Naive thymus-derived CD8-positive, alpha-beta T cell (primary cell): ENCODE measurements at places on chromosomes 2 and 18.
A peak's percentile ranks its signal among the peaks of the same experiment; 100 is the strongest.

- DNase-seq: peak; percentile 43
Observed at GRCh38 chr2:231900486-231900942, 25.7 kb downstream of the NPPC start.

- DNase-seq: no peak
Observed at GRCh38 chr2:173747035-173747434, 218.1 kb downstream of the SP3 start.

GRCh38 chr2:17821535-17822444, 5.5 kb downstream of the MSGN1 start:
- DNase-seq: no peak

GRCh38 chr2:142675398-142675797, 202.1 kb upstream of the KYNU start:
- no peak for DNase-seq

DNA sequence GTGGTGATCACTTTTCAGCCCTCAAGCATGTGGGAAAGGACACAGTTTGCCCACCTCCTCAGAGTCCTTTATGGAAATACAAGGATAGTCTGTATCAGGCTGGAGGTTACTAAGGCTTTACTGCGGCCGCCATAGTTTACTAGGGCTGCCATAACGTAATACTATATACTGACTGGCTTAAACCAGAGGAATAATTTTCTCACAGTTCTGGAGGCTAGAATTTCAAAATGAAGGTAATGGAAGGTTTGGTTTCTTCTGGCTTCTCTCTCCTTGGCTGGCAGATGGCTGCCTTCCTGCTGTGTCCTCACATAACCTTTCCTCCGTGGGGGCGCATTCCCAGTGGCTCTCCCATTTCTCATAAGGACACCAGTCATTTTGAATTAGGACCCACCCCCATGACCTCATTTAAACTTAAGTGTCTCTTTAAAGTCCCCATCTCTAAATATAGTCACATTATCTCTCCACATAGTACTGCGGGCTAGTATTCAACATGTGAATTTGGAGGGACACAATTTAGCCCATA, 12.5 kb upstream of the ATIC start:
- DNase-seq: no peak

DNA sequence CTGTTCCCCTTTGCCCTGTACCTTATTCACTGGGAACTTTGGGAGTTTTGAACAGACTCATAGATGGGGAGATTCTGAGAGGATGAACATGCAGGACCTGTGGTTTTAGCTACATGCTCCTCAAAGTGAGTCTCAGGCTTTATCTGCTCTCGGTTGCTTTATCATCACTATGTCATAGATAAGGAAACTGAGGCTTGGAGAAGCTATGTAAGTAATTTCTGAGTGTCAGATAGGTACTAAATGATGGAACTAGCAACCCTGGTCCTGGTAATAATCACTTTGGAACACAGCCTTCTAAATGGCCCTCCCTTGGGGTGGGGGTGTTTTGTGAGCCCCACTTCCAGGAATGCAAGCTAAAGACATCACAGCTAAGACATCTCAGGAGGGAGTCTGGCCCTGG, 186.2 kb upstream of the MEX3C start:
- no peak for DNase-seq

DNA sequence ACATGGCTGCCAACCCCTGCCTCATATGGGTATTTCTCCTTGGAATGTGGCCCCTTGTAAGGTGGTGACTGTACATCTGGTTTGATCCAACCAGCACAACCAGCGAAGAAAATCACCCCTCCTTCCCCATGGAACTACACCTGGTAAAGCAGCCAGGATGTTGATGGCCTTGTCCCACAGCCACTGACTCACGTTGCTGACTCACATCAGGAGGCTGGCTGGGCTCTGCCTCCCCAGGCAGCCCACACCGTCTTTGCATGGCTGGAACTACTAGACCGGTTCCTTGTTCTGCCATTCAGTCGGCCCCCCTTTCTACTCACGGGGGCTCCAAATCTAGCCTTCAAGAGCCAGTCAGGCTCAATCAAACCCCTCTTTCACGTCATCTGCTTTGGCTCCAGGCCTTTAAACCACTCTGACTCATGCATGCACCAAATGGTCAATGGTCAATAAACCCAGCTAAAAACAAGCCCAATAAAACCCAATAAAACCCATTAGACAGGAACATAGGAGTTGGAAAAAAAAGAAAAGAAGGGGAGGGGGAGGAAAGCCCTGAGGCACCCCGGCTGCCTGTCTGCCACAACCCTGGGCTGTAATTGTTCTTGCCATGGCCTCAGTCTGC, 114.8 kb downstream of the PLB1 start:
- DNase-seq: no peak

GRCh38 chr18:77369644-77370043, 120.0 kb downstream of the GALR1 start:
- no peak for DNase-seq

GRCh38 chr18:75179819-75180600, 28.9 kb downstream of the PTGR3 start:
- no peak for DNase-seq
